Muscle of leg (tissue), 16 donors: ENCODE measurements at places on chromosomes 12 and 14.
A peak's percentile ranks its signal among the peaks of the same experiment; 100 is the strongest.

DNA sequence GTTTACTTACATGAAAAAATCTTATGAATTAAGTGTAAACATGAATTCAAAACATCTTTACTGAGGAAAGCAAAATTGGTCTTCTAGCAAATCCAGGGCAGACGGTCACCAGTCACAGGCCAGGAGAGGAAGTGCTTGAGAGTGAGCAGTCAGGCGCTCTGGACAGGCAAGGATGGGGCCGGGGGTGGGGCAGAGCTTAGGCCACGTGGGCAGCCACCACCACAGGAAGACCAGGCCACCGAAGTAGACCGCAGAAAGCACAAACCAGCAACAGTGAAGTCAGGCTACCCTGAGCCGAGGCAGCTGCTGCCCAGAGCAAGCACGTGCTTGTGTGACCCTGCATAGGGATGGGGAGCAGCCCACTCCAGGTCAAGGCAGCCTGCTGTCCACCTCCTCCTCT is 33.5 kb downstream of the SLC6A12 start:
- peaks cover 43% of the 10 kb centered on the region for H3K4me1 ChIP-seq
- H3K27ac ChIP-seq, result no peak overlapping the region
- peak; percentile 62 for DNase-seq
- H3K4me3 ChIP-seq, result no peak overlapping the region
- H3K27me3 ChIP-seq, result peaks cover 4% of the 10 kb centered on the region
- H3K36me3 ChIP-seq, result no peaks in the 10 kb centered on the region

DNA sequence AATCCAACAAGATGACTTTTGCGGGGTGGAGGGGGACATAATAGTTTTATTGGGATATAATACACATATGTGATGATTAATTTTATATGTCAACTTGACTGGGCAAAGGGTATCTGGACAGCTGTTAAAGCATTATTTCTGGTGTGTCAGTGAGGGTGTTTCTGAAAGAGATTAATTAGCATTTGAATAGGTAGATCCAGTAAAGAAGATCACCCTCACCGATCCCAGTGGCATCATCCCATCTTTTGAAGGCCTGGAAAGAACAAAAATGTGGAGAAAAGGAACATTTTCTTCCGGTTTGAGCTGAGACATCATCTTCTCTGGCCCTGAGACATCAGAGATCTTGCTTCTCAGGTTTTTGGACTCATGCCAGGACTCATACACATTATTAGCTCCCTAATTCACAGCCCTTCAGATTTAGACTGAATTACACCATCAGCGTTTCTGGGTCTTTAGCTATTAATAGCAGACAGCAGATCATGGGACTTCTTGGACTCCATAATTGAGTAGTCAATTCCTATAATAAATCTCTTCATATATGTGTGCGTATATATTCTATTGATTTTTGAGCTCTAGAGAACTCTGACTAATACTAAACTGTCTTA is 283.6 kb downstream of the PCNX1 start:
- H3K27ac ChIP-seq, result no peak overlapping the region
- H3K4me1 ChIP-seq, result peaks cover 3% of the 10 kb centered on the region
- no peak overlapping the region for H3K4me3 ChIP-seq
- H3K36me3 ChIP-seq, result no peaks in the 10 kb centered on the region

- no peaks in the 10 kb centered on the region for H3K27me3 ChIP-seq
- peaks cover 2% of the 10 kb centered on the region for H3K4me1 ChIP-seq
- no peaks in the 10 kb centered on the region for H3K36me3 ChIP-seq
- H3K4me3 ChIP-seq, result no peak overlapping the region
Measured at GRCh38 chr12:80556566-80556965, 112.5 kb downstream of the PTPRQ start.

GRCh38 chr12:69440016-69440415 is 30.2 kb upstream of the FRS2 start:
- no peak overlapping the region for H3K4me3 ChIP-seq
- H3K27me3 ChIP-seq, result no peaks in the 10 kb centered on the region
- no peak overlapping the region for H3K27ac ChIP-seq
- H3K36me3 ChIP-seq, result no peaks in the 10 kb centered on the region
- no peaks in the 10 kb centered on the region for H3K4me1 ChIP-seq

- H3K4me3 ChIP-seq, result peak overlapping the region; percentile 74
- DNase-seq, result peak; percentile 53
- peaks cover 23% of the 10 kb centered on the region for H3K4me1 ChIP-seq
- H3K36me3 ChIP-seq, result peaks cover 4% of the 10 kb centered on the region
Measured at GRCh38 chr12:121297435-121297991, 1.0 kb upstream of the CAMKK2 start.

DNA sequence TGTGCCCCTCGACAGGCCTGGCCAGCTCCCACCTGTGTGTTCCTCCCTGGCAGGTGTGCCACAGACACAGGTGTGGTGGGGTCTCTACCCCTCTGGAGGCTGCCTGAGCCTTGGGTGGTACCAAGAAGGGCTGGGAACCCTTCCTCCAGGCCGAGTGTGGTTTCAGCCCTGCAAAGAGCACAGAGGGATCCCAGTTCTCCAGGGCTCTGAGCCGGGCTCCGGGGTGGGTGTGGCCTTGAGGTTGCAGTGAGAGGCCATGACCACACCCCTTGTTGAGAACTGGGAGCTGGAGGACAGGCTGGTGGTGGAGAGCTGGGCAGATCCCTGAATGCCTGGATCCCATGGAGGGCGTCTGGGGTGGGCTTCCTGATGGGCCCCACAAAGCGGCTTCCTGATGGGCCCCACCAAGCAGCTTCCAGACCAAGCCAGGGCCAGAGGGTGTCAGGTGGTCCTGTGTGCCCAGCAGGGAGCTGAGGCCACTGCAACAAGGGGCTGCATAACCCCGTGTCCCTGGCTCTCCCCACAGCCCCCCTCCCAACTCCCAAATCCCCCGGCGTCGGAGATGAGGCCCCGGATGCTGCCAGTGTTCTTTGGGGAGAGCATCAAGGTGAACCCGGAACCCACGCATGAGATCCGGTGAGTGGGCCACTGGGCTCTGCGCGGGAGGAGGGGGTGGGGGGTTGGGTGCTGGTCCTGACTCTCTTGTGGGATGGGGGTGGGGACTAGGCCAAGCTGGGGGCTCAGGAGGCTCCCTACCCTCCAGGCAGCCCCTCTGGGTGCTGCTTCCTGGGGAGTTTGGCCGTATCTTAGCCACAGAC is 16.6 kb downstream of the RFLNA start:
- no peak overlapping the region for H3K4me3 ChIP-seq
- no peak for DNase-seq
- H3K27me3 ChIP-seq, result no peaks in the 10 kb centered on the region
- H3K4me1 ChIP-seq, result no peaks in the 10 kb centered on the region

DNA sequence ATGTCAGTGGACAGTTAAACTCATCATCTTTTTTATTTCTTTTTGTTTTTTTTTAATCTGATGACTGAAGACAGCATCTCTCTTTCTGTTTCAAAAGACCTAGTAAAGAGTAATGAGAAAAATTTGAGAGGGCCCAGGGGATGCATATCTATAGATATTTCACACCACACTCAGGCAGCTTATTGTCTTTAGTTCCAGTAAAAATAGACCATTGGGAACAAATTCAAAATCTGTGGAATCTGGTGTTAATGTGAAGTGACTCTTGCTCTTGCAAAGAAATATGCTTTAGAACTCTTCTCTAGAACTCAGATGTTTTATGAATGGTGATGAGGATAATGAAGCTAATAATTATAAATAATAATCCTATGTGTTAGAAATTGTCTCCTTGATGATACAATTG is 214.5 kb upstream of the ATP2B1 start:
- no peaks in the 10 kb centered on the region for H3K36me3 ChIP-seq
- H3K27ac ChIP-seq, result no peak overlapping the region
- H3K4me1 ChIP-seq, result peaks cover 2% of the 10 kb centered on the region

DNA sequence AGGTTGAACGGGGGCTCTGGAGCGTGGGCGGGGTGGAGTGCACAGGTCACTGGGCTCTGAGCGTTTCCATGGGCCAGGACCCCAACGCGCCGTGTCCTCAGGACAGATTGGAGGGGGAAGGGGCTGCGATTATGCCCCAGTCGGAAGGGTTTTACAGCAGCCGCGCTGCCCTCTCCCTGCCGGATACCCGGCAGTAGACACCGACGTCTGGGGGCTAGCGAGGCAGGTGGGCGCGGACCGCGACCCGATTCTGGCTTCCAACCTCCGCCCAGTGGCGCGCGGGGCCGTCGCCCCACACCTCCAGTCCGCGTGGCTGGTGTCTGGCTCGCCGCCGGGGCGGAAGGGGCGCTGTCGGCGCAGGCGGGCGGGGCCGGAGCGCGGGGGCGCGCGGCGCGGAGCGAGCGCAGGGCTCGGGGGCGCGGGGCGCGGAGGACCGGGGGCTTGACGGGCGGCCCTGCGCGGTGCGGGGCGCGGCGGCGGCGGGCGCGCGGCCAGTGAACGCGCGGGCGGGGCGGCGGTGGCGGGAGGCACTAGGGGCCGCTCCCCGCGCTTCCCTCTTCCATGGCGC is 2.4 kb upstream of the KIF26A start:
- peaks cover 79% of the 10 kb centered on the region for H3K27me3 ChIP-seq
- no peak overlapping the region for H3K4me3 ChIP-seq
- H3K36me3 ChIP-seq, result no peaks in the 10 kb centered on the region
- no peak overlapping the region for H3K27ac ChIP-seq
- H3K4me1 ChIP-seq, result peaks cover 37% of the 10 kb centered on the region

DNA sequence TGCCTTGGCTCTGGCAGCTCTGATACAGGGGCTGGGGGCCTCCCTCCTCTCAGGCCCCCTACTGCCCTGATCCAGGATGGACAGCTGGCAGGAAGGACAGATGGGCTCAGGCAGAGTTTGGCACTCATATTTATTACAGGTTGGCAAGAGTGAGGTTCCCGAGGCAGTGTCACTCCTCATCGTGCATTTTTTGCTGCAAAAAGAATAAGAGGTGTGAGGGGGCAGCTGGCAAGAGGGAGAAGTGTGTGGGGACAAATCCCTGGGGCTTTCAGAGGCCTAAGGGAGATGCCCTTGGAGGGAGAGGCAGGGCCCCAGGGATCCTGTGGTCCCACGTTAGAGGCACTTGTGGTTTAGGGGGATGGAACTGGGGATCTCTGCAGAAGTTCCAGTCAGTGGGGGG is 5.0 kb downstream of the CMTM5 start:
- peaks cover 3% of the 10 kb centered on the region for H3K27me3 ChIP-seq
- no peak overlapping the region for H3K27ac ChIP-seq
- H3K36me3 ChIP-seq, result no peaks in the 10 kb centered on the region
- H3K4me1 ChIP-seq, result peaks cover 23% of the 10 kb centered on the region
- H3K4me3 ChIP-seq, result no peak overlapping the region
- DNase-seq, result no peak

GRCh38 chr12:48866052-48866711 is 512 bp upstream of the RND1 start:
- peak overlapping the region; percentile 59 for H3K4me3 ChIP-seq
- H3K4me1 ChIP-seq, result peaks cover 8% of the 10 kb centered on the region
- no peaks in the 10 kb centered on the region for H3K36me3 ChIP-seq
- H3K27ac ChIP-seq, result no peak overlapping the region
- H3K27me3 ChIP-seq, result peaks cover 30% of the 10 kb centered on the region

DNA sequence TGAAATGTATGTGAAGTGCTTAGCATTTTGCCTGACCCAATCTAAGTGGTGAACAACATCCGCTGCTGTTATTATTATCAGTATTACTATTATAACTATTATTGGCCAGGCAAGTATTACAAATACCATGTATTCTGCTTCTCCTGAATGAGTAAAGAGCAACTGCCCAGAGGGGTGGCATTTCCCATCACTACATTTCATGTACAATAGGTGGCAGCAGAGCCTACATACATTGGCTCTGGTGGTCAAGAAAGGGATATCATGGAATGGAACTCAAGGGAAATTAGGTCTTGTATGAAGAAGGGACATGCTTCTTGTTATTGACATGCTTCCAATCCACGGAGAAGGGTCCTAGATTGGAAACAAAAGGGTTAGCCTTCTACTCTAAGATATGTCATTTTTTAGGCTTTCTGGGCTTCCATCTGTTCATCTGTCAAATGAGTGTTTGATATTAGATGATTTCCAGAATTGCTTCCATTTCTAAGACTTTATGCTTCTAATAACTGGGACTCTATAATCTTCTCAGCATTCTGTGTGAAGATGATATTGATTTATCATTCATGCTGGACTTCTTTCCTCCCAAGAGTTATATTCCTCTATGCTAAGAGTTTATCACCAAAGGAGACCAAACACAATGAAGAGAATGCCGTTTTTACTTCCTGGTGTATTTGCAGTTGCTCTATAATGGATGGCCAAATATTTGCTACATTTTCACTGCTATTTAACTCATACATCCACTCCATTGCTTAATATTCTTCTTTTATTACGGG is 239.1 kb downstream of the SSPN start:
- peak; percentile 44 for DNase-seq
- no peaks in the 10 kb centered on the region for H3K27me3 ChIP-seq
- H3K4me3 ChIP-seq, result no peak overlapping the region
- H3K36me3 ChIP-seq, result no peaks in the 10 kb centered on the region
- H3K4me1 ChIP-seq, result peaks cover 2% of the 10 kb centered on the region

- H3K36me3 ChIP-seq, result peaks cover 54% of the 10 kb centered on the region
- no peak overlapping the region for H3K27ac ChIP-seq
- no peaks in the 10 kb centered on the region for H3K27me3 ChIP-seq
- DNase-seq, result no peak
- peaks cover 17% of the 10 kb centered on the region for H3K4me1 ChIP-seq
Measured at GRCh38 chr14:75461755-75462349, 34.0 kb downstream of the JDP2 start.

GRCh38 chr12:52944683-52945388 is 4.1 kb upstream of the KRT18 start:
- H3K4me1 ChIP-seq, result no peaks in the 10 kb centered on the region
- no peak overlapping the region for H3K4me3 ChIP-seq
- H3K27me3 ChIP-seq, result peaks cover 23% of the 10 kb centered on the region
- H3K27ac ChIP-seq, result no peak overlapping the region
- H3K36me3 ChIP-seq, result no peaks in the 10 kb centered on the region
- DNase-seq, result no peak
